ENCODE measurements at places on chromosomes 4 and X. TPM values are rescaled to one million over a fixed set of nuclear protein-coding genes. Genes with fewer than 3 reads are reported as not detected.

DNA sequence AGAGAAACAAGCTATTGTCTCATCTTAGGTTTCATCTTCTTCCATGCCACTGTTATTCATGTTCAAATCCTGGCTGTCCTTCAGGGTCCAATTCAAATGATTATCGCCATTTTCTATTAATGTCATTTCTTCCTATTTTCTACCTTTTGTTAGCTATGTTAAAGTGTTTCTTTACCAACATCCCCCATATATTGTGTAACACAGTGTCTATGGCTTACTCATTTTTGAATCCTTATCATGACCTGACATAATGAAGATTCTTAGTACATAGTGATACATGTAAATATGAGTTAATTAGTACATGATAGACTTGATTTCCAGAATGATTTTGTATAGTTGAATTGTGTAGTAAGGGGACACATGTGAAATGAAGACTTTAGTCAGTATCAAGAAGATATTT is 152.4 kb downstream of the SNCA start:
- DNase-seq, result no peak

- DNase-seq, result no peak
Measured at GRCh38 chr4:57094832-57095223, 15.4 kb downstream of the IGFBP7 start.

DNA sequence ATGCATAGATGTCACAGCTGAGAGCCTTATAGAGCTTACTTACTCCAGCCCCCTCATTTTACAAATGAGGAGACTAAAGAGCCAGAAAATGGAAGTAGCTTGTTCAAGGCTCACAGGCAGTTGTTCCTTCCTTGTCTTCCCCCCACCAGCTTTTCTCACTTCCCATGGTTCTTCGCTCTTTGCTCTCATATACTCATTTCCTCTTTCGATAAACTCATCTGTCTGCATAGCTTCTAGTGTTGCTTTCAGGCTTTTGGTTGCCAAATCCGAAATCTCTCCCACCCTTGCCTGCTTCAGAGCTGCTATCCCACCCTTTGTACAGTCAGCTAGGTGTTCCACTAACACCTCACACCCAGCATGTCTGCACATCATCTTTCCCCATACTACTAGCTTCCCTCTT is 25.0 kb upstream of the GJB1 start:
- no peak for DNase-seq

GRCh38 chrX:148658115-148658730 is 157.8 kb downstream of the AFF2 start:
- no peak for DNase-seq

DNA sequence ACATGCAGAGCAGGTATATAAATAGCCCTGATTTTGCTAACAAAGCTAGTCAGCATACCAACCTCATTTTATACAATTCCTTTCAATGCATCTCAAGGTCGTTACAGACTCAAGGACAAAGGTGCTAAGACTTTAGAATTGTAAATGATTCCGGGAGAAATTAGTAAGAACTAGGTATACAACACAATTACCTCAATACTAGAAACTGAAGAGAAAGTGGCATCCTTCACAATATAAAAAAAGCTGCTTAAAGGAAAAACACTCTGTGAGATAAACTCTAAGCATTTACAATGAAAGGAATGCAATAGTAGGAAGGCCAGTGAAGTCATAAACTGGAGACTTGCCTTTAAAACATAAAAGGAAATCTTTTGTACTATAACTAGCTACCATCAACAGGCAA is 11.9 kb downstream of the TNMD start:
- no peak for DNase-seq

- no peak for DNase-seq
Measured at GRCh38 chr4:6337331-6337935, 67.8 kb downstream of the WFS1 start.

DNA sequence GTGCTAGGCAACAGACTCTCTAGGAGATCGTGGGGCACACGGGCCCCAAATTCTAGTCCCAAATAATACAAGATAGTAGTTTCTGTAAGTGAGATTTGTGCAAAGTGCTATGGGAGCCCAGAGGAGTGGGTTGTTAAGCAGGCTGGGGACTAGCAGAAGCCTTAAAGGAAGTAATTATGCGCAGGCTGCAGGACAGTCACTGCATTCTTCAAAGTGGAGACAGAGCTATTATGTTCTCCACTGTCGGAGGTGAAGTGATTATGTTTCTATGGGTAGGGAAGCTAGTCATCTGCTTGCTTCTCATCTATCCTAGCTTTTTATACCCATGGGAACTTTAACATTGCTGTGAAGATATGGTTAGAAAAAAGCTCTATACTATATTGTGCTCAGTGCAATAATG is 154.2 kb downstream of the CPE start:
- no peak for DNase-seq

- no peak for DNase-seq
Measured at GRCh38 chr4:124334119-124334518, 378.4 kb downstream of the ANKRD50 start.

GRCh38 chrX:122154019-122154418 is 1030.1 kb upstream of the GRIA3 start:
- no peak for DNase-seq

- no peak for DNase-seq
Measured at GRCh38 chrX:20515841-20516461, 249.2 kb upstream of the RPS6KA3 start.

DNA sequence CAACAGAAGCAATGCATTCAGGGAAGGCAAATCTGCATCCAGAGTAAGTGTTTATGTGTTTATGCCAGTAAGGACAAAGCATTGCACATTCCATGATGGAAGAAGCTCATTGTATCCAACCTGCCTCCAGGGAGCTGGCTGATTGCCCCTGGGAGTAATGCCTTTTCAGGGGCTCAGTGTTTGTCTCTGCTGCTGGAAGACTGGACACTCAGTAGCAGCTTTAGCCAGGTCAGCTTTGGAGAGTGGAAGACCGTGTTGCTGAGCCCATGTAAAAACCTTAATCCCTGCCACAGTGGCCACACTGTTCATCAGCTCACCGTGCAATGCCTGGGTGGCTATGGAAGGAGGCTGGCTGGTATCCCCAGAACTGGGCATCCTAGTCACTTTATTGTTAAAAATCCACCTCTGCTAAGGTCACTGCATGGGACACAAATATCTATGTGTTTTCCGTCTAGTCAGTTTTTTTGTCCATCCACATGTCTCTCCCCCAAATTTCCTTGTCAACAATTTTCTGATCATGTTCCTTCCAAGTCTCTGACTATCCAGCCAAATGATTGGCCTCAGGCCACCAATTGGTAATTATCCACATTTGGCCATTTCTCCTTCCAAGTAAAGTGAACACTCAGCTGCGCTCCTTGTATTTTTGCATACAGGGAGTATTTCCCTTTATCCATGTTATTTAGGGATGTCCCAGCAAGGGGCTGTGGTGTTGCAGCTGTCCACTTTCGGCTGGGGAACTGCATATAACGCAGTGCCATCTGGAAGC is 2044.5 kb upstream of the AGA start:
- DNase-seq, result no peak

DNA sequence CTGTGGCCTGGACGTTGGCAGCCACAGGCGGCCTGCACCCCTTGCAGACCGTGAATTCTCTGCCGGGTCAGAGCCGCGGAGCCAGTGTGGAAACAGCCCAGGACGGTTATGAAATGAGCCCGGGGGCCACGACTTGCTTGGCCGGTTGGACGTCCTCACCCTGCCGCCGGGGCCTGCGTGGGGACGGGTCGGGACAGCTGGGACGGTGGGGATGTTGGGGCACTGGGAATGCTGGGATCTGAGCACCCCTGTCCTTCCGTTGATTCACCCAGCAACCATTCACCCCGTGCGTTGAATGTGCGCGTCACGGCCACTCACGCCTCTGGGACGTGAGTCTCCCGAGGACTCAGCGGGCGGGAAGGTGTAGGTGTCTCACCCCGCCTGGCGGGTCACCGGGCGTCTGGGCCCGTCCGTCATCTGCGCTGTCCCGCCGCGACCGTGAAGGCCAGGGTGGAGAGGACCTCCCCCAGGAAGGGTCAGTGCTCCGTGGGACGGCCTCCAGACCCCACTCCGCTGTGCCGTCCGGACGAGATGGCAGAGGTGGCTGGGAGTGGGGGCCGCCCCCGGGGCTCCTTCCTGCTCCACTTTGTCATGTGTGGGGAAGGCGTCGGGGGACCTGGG is 4.5 kb upstream of the PLCXD1 start:
- DNase-seq, result no peak

DNA sequence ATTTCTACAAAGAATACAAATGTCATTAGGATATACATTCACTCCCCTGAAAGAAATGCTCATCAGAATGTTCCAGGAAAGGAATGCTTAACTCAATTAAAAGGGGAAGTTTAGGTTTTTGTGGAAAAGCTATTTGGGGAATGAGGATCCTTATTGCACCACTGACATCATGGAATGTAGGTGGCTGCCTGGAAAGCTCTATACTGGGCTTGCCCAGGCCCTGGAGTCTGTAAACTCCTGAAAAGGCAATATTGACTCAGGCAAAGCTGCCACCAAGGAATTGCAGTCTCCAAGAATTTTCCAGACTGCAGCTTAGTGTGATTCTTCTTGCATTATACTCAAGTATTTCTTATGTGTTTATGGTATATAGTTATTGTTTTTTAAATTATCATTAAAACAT is 15.7 kb downstream of the DAPP1 start:
- no peak for DNase-seq

DNA sequence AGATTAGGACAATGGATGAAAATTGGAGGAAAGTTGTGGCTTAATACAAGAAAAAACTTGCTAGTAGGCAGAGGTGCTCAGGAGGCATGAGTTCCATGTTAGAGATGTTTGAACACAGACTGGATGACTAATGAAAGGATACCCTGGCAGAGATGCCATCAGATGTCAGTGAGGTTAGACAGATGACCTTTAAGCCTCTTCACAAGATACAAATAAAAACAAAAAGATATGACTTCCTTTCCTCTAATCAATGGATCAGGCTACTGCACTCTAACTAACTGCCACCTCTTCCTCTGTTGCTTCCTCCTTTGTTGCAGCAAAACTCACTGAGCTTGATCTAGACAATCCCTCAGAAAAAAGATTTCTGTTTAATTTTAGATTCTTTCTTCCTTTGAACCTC is 14.7 kb downstream of the STAP1 start:
- DNase-seq, result no peak

GRCh38 chr4:89369581-89369980 is 62.0 kb upstream of the GPRIN3 start:
- DNase-seq, result no peak

DNA sequence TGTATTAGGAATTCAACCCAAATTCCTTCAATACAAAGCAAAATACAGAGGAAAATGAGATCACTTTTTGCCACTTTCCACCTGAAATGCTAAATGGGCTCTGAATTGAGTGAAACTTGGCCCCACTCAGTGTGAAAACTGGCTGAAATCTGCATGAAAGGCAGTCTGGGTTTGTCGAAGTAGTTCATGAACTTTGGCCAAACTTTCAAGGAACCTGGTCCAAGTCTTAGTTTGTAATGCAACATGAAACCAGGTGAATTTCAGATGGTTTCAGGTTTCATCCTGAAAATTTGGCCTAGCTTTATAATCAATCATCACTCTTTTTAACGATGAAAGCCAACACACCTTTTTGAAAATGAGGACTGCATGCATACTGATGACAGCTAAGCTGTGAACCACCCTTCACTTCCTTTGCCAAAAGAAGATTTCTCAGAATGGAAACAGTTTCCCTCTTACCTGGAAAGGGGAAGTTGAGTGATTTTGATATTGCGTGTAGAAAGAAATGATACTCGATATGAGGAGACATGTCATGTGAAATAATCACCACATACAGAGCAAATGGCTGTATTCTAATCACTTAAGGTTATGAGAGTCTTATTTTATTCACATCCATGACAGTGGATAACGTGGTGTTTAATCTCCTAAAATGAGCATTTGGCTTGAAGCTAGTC is 209.9 kb upstream of the ETNPPL start:
- DNase-seq, result no peak

- no peak for DNase-seq
Measured at GRCh38 chrX:40068048-40068447, 29.7 kb downstream of the BCOR start.

DNA sequence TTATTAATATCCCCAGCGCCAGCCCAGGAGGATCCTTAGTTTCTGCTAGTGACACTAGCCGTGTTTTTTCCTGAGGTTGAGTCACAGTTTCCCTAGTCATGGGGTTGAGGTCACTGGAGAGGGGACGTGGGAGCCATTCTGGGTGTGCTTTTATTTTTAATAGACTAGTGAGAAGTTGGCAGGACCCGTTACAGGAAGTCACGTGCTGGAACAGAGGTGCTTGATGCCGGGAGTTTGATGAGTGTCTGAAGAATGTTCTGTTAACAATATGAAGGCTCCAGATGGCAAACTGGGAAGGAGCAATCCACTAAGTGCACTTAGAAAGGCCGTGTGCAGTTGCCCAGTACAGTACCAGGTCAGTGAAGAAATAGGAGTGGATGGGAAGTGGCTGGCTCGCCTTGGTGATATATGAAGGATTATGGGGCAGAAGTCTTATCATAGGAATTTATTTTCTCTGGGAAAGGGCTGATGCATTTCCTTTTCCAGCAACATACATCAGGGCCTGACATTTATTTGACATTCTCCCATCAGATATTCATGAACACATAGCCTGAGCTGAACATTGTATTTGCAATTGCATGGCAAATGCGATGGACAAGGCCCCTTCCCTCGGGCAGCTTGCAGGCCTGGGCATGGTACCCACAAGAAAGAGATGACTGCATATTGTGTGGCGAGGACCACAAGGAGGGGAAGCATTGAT is 291.8 kb downstream of the FBXW7 start:
- DNase-seq, result no peak

DNA sequence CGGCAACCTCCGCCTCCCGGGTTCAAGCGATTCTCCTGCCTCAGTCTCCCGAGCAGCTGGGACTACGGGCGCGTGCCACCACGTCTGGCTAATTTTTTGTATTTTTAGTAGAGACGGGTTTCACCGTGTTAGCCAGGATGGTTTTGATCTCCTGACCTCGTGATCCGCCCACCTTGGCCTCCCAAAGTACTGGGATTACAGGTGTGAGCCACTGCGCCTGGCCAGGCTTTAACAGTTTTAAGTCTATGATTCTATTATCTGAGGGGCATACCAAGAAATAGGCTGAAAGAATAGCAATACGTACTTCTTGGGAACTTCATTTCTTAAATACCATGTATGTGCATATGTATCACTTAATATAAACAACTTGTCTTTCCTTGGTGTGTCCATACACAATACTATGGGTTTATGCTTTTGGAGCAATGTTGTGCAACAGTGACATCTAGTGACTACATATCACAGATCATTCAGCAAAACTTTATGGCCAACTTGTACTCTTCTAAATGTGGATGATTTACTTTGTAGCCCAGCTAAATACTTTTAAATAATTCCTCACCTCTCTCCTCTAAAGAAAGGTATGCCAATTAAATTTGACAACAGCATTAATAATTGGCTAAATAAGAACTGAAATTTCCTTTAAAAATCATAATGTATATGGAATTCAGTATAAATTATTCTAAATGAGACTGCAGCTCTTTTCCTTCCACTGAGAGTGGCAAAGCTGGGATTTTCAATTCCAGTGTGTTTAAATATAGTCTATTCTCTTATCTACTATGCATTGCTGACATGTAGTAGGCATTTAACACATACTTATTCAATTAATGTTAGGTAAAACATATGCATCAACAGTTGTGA is 10.4 kb downstream of the SLC9B1 start:
- DNase-seq, result no peak

- no peak for DNase-seq
Measured at GRCh38 chr4:175421506-175421905, 390.6 kb downstream of the GPM6A start.

VCX3B gene
- total RNA-seq, result not detected

RHOXF2 gene
- total RNA-seq, result not detected

KLHL4 gene
- 0.48 TPM for total RNA-seq

TMEM156 gene
- 0.96 TPM for total RNA-seq

CENPVL2 gene
- not detected for total RNA-seq

MEPE gene
- total RNA-seq, result not detected

GABRE gene
- 167 TPM for total RNA-seq

FDCSP gene
- total RNA-seq, result not detected

KCND1 gene
- total RNA-seq, result 1.3 TPM

NKX3-2 gene
- 1.3 TPM for total RNA-seq

KCNE5 gene
- 0.80 TPM for total RNA-seq

Data from mesenteric fat pad (tissue), 1 donor.